ENCODE measurements at places on chromosomes 1 and 21.

- DNase-seq, result no peak
Observed at GRCh38 chr1:74223453-74223852, 11.7 kb upstream of the TNNI3K start.

DNA sequence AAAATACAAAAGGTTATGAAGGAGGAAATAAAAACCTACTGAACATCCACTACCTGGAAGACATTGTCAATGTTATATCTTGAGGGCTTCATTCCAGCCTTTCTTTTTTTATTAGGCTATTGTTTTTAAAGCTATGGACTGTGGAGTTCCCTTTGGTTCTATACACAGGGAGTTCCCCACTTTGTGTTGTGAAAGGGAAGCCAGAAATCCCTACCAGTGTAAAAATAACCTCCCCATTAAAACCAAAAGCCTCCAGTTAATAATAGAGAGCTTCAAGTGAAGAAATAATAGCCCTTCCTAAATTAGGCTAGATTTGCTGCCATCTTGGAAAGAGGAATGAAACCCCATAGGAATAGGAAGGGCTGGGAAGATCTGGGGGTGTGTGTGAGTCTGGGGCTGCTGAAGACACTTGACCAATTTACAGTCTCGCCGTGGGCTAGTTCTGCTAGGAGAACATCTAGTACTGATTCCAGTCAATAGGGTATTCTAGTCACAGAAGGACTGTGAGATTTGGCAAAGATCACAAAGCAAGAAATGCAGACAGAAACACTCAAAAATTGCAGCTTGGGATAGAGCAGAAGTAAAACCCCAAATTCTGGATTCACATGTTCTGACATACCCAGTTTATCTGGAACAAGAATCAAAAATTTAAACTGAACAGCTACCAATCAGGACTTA is 32.4 kb upstream of the PTGFRN start:
- no peak for DNase-seq

GRCh38 chr1:53412285-53413174 is 46.7 kb upstream of the DMRTB1 start:
- DNase-seq, result no peak

GRCh38 chr1:165435801-165436200 is 9.1 kb downstream of the RXRG start:
- no peak for DNase-seq

GRCh38 chr1:201783572-201783971 is 45.4 kb upstream of the IPO9 start:
- no peak for DNase-seq

GRCh38 chr1:188295157-188295556 is 1466.4 kb downstream of the PLA2G4A start:
- no peak for DNase-seq

DNA sequence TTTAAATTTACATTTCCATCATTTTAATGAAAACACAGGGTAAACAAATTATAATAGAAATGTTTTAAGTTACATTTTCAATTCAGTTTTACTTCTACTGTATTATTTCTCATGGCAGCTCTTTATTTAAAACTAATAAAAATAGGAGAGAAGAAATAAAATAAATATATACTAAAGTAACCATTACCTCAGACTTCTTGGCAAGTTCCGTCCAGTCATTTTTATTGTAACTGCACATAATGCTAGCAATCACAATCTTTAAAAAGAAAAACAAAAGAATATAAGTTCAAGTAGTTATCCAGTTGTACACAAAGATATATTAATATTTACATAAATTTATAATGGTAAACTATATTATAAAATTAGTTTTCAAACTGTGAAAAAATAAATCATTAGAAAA is 538.6 kb downstream of the DPYD start:
- no peak for DNase-seq

- DNase-seq, result no peak
Observed at GRCh38 chr1:208907790-208908189, 663.6 kb upstream of the PLXNA2 start.

DNA sequence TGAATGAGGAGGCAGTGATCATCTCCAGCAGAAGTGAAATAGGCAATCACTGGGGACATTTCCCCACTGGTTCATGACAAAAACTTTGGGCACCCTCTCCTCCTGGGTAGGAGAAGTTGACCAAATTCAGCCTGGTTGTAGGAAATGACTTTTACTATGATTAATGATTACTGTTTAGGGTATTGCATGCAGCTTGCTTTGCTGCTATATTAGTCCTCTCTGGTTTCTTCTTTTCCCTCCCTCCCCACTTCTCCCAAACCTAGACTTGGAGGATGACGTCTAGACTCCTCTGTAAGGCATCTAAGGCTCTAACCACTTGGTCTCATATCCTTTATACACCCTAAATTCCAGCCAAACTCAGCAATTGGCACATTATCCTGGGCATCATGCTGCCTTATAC is 3.4 kb upstream of the RGS16 start:
- no peak for DNase-seq

GRCh38 chr1:10189659-10190058 is 20.7 kb upstream of the KIF1B start:
- no peak for DNase-seq

DNA sequence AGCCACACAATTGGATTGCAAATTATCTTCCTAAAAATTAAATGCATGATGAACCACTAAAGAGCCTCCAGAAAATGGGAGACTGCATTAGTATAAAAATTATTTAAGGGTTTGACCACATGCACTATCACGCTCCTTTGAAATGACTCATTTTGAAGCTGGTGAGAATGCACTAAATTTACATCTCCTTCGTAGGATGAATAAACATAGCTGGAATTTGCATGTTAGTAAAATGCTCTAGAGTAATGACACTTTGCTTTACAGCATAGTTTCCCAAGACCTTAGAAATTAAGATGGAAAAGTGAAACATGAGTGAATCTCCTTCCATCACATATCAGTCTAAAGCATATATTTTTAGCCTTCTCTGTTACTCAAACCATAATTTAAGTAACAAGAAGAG is 2.4 kb downstream of the PLPPR4 start:
- peak; percentile 11 for DNase-seq

DNA sequence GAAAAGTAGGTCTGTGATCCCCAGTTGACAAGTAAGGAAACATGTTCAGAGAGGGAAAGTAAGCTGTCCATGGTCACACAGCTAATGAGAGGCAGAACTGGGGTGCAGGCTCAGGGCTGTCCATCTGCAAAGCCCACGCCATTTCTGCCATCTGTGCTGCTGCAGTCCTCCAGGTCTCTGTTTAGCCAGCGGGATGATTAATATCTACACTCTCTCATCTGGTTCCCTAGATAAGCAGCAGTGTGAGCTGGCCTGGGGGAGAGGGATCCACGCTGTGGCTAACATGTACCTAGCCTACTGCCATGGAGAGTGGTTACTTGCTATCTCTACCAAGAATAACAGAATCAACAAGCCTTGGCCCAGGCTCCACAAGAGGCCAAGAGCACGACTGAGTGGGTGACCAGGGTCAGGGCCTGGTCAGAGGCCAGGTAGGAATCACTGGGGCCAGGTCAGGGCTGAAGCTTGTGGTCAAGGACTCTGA is 75.2 kb downstream of the TRABD2B start:
- DNase-seq, result no peak

DNA sequence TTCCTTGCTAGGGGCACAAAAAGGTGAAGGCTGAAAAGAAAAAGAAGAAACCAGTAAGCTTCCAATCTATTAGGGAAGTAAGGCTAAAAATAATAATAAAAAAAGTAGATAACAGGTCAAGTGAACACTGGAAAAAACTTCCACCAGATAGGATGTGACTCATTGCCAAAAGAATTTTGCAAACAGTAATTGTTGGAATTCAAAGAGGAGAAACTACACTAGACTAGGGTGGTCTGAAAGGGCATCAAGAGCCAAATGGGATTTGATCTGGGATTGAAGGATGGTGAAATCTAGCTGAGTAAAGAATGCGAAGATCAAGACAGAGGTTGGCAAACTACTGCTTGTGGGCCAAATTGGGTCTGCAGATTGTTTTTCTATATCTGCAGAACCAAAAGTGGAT is 6.0 kb upstream of the ST6GALNAC3 start:
- DNase-seq, result no peak

DNA sequence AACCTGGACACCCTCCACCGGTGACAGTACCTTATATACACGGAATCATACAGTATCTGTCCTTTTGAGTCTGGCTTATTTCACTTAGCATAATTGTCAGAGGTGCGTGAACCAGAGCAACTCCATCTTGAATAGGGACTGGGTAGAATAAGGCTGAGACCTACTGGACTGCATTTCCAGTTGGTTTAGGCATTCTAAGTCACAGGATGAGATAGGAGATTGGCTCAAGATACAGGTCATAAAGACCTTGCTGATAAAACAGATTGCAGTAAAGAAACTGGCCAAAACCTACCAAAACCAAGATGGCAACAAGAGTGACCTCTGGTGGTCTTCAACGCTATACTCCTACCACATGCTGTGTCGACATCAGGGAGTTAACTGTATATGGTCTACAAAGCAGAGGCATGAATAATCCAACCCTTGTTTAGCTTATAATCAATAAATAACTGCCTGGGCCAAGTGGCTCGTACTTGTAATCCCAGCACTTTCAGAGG is 1.4 kb upstream of the FDPS start:
- peak; percentile 28 for DNase-seq

GRCh38 chr1:64282351-64282750 is 78.9 kb downstream of the UBE2U start:
- DNase-seq, result no peak

- DNase-seq, result no peak
Observed at GRCh38 chr1:27509127-27510080, 19.4 kb upstream of the WASF2 start.

- DNase-seq, result no peak
Observed at GRCh38 chr1:173043253-173043652, 7.5 kb downstream of the TNFSF18 start.

DNA sequence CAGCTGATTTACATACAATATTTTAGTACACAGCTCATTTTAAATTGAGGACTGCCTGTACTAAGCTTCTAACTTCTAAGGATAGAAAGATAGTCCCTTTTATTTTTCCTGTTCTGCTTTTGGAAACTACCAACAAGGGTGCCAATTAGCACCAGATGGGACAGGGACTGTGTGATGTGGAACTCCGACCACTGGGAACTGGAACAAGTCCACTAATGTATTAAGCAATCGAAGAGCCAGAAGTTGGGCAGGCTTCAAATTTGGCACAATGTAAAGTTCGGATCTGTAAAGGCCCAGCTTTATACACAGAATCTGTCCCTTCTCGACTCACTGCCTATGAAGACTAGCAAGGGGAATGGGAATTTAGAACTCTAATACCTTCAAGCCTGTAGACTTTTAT is 149.3 kb downstream of the ZC3H11B start:
- DNase-seq, result peak; percentile 30

DNA sequence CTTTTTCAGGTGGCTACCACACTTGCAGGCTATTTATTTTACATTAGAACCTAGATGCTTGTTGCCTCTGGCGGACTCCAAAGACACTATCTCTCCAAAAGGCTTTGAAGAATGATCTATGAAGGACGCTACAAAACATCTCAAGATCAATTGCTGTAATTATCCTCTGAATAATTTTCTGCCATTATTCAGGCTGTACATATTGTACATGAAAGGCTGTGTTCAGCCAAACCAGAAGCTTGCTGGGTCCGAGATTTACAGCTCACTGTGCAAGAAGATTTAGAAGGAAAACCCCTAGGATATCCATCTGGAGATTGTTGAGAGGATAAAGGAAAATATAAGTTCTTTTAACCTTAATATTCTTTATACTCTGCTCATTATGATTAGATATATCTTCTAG is 523.6 kb upstream of the PLXNA2 start:
- DNase-seq, result no peak

DNA sequence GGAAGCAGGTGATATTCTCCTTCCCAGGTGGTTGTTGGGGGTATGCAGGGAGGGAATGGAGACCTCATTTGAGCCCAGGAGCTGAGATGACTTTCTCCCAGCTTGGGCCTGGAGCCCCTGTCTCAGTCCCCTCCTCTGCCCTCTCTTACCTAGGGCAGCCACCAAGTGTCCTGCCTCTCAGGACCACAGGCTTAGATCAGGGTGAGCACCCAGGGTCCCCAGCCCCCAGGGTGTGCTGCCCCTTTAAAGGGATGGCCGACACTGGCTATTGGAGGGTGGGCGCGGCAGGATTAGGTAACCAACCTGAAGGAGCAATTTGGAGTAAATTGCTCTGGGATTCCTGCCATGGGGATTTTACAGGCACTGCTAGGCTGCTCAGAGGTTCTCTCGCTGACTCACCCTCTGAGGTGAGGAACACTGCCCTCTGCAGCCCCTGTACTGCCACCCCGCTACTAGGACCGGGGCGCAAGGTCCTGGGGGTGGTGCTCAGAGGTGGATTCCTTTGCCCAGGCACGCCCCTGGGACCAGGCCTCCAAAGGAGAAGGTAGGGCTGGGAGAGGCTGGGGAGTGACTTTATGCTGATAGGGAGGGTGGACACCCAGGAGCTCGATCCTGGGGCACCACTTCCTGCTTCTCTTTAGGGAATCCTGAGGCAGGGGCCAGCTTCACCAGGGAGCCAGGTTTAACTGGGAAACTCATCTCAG is 1.5 kb downstream of the RPS6KA1 start:
- DNase-seq, result no peak

- no peak for DNase-seq
Observed at GRCh38 chr1:99152132-99152531, 112.2 kb upstream of the PLPPR4 start.

- no peak for DNase-seq
Observed at GRCh38 chr1:9760824-9761223, 62.9 kb downstream of the CLSTN1 start.

DNA sequence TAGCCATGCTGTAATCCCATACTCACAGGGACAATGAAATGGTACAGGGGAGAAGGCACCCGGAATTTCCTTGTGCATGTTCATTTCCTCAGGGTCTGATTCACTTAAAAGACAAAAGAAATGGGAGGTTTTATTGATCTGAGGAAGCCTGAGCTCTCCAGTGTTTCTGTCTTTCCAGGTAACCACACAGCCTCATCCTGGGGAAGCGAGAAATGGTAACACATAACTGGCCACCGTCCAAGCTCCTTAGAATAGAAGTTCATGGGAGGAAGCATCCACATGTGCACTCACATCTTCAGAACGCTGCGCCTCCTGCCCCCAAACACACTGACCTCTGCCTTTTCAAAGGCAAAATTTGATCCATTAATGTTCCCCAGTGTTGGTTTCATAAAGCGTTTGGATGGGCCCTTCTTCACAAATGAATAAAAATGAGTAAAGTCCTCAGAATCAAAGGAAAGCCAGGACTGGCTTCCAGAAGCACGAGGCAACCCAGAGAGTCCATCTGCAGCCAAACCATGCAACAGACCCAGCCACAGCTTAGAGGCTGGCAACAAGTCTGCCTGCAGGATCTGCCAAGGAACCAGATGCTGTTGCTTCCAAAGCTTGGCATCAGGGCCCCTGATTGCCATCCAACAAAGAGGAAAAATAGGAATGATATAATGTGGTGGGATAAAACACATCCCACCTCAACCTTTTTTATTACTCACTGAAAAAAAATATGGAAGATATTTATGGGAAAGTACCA is 120.3 kb downstream of the ZBTB18 start:
- no peak for DNase-seq

- no peak for DNase-seq
Observed at GRCh38 chr1:4277598-4277997, 376.8 kb upstream of the AJAP1 start.

All from AG09319 (cell line).